ENCODE measurements at places on chromosomes 13 and 19.
A peak's percentile ranks its signal among the peaks of the same experiment; 100 is the strongest.

GRCh38 chr19:50882188-50882587 lies 8.9 kb downstream of the KLK2 start:
- no peak for DNase-seq

GRCh38 chr13:27868641-27869435 lies 51.0 kb upstream of the PDX1 start:
- DNase-seq: no peak

DNA sequence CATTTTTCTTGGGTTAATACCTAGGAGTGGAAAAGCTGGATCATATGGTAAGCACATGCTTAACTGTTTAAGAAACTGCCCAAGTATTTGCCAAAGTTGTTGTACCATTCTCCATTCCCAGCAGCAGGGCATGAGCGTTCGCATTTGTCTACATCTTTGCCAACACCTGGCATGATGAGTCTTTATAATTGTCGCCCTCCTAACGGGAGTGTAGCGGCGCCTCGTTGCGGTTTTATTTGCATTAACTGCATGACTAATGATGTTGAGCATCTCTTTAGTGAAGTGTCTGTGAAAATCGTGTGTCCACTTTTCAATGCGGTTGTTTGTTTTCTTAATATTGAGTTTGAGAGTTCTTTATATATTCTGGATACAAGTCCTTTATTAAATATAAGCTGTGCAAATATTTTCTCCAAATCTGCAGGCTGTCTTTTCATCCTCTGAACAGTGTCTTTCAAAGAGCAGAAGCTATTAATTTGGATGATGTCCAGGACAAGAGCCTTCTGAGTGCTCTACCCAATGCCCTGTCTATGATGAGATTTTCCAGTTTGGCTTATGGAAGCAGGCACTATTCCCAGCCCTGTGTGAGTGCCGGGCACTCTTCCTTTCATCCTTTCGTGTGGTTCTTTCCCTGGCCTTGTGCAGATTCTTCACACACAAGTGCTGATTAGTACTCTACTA lies 202.0 kb downstream of the FOXO1 start:
- no peak for DNase-seq

DNA sequence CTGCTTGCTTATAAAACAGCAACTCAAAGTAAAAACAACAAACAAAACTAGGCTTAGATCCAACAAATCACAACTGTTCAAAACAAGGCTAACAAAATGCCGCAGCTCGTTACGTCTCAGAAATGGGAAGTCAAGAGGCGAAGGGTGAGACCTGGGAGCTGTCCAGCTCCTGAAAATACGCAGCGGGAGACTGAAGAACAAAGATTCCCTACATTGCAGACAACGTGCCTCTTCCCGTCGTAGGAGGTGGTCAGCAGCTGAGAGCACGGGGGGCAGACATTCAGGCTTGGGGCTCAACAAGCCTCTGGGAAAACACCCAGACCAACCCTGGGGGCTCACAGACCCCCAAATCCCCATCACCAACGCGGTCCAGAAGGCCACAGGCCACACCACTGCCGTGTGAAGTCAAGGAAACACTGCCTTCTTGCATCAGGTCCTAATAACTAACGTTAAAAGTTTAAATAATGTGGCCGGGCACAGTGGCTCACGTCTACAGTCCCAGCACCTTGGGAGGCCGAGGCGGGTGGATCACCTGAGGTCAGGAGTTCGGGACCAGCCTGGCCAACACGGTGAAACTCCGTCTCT lies 13.5 kb downstream of the PLPP2 start:
- DNase-seq: no peak

DNA sequence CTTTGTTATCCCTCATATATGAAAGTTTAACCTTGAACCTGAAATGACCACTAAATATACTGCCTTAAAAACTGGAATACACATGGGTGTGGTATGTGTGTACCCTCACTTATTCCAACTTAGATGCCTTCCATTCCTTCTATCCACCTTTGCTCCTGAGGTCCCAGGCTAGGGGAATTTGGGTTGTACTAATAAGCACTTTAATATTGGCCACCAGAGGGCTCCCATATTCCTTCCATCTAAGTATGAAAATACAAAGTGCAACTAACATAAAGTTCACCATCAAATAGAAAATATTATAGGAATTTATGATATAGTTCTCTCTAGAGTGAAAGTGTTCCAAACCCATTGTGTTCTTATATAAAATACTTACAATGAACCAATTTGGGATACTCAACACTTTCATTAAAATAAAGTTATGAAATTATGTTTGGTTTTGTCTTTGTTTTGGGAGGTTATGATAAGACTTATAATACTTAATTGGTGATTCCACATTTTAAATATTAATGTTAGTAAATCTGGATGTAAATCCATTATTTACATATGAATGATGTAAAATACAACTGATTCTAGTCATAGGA lies 62.3 kb downstream of the ITGBL1 start:
- no peak for DNase-seq

GRCh38 chr13:113813749-113814434 lies 50.0 kb downstream of the GAS6 start:
- no peak for DNase-seq

- DNase-seq: no peak
Observed at GRCh38 chr19:3768015-3768747, 3.8 kb downstream of the RAX2 start.

GRCh38 chr19:52673014-52673413 lies 34.9 kb upstream of the ZNF83 start:
- no peak for DNase-seq

- DNase-seq: no peak
Observed at GRCh38 chr13:32209652-32210051, 105.5 kb downstream of the ZAR1L start.

DNA sequence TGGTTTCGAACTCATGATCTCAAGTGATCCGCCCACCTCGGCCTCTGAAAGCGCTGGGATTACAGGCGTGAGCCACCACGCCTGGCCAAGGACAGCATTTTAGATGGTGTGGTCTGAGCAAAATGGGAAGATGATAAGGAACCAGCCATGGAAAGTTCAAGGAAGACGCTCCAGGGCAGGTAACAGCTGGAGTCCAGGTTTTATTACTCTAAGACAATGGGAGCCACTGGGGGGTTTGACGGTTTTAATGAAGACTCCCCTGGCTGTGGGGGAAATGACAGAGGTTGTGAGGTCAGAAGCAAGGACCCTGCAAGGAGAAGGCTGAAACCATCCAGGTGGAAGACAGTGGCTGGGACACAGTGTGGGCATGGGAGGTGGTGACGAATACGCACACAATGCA lies 20.9 kb downstream of the PRKD2 start:
- DNase-seq: no peak

- no peak for DNase-seq
Observed at GRCh38 chr13:39296193-39296592, 257.9 kb downstream of the NHLRC3 start.

GRCh38 chr19:49387936-49388372 lies at the start of gene KASH5:
TSS of gene KASH5 (plus strand) at chr19:49388249. CDS start at chr19:49390884, 2,635 bp downstream.
- peak; percentile 64 for DNase-seq

DNA sequence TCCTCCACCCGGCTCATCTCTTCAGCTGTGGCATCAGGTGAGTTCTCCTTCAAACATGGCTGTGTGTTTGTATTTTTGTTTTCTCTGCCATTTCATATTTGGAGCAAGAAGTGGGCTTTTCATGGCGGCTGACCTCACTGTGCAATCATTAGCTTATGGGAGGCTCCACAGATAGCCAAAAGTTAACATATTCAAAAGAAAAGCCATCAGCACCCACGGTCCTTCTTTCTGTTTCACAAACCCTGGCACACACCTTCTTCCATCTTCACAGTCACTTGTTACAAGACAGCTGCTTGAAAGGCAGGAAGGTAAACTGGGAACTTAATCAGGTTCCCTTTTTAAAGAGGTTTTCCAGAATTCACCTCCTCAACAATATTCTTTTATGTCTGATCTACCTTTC lies 69.3 kb upstream of the ATP12A start:
- DNase-seq: no peak

DNA sequence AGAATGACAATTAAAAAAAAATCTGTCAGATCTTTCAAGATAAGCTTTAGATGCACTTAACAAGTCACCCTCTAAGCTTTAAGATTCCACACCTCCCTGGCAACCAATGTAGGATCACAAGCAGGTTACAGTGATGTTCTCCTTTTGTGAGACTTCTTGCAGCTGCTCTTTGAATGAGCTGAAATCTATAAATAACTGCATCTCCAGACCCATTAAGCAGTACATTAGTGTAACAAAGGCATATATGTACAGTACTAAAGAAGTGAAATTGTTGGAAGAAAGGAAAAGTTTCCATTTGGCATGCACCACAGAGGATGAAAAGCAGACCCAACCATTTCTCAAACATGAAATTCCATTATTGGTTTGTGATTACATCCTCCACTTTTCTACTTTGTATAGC lies 364.7 kb downstream of the ENOX1 start:
- DNase-seq: no peak

DNA sequence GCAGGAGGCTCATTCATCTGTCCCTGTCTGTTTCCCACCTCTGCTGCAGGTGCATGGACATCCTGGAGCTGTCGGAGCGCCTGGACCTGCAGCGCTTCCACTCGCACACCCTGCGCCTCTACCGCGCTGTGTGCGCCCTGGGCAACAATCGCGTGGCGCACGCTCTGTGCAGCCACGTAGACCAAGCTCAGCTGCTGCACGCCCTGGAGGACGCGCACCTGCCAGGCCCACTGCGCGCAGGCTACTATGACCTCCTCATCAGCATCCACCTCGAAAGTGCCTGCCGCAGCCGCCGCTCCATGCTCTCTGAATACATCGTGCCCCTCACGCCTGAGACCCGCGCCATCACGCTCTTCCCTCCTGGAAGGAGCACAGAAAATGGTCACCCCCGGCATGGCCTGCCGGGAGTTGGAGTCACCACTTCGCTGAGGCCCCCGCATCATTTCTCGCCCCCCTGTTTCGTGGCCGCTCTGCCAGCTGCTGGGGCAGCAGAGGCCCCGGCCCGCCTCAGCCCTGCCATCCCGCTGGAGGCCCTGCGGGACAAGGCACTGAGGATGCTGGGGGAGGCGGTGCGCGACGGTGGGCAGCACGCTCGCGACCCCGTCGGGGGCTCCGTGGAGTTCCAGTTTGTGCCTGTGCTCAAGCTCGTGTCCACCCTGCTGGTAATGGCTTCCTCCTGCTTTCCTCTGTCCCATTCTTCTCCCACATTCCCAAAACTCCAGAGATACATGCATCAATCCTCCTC lies 52.2 kb downstream of the RYR1 start:
- no peak for DNase-seq

DNA sequence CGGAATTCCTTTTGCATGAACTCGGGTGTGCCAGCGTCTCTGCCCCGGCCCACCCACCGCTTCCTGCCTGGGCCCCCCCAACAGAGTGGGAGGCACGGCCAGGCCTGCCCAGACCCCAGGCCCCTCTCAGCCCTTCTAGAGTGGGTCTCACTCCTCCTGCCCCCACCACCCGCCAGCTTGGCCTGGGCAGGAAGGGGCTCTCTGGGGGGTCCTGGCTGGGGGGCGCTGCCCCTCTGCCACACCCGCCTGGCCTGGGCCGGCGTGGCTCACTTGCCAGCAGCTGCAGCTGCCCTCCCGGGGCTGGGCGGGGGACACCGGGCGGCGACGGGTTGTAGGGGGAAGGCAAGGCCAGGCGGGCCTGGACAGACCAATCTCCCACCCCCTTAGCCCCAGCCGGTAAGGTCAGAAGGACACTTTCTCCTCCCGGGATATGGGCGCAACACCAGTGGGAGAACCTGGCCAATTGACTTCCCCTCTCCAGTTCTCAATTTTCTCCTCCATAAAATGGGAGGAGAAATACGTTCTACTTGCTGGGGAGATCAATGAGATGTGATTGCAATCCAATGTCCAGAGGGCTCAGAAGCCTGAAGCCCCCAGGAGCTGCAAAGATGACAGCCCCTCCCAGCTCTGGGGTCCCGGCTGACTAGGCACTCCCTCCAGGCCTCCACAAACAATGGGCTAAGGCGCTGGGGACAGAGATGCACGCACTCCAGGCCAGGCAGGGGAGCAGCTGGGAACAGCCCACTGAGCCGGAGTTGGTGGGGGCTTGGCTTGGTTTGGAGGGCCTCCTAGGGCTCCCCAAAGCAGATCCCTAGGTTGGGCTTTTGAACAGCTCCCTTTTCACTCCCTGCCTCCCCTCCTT lies 2.4 kb downstream of the CRLF1 start:
- no peak for DNase-seq

DNA sequence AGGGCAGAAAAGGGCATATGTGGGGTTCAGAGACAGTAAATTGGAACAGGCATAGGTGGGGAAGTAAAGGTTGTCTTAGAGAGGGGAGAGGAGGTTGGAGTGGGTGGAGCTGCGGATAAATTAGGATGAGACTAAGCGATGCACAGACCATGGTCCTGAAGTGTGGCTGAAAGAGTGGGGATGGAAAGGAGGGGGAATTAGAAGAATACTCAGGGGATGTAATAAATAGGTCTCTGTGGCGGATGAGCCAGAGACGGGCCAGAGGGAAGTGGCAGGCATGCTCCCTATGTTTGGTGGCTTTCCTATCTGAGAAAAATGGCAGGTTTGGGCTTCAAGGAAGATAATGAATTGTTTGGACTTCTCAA lies 123.4 kb downstream of the OLFM4 start:
- no peak for DNase-seq

GRCh38 chr19:52190487-52191293 lies 838 bp downstream of the PPP2R1A start:
- no peak for DNase-seq

- DNase-seq: no peak
Observed at GRCh38 chr19:30784850-30785457, 412.8 kb downstream of the ZNF536 start.

DNA sequence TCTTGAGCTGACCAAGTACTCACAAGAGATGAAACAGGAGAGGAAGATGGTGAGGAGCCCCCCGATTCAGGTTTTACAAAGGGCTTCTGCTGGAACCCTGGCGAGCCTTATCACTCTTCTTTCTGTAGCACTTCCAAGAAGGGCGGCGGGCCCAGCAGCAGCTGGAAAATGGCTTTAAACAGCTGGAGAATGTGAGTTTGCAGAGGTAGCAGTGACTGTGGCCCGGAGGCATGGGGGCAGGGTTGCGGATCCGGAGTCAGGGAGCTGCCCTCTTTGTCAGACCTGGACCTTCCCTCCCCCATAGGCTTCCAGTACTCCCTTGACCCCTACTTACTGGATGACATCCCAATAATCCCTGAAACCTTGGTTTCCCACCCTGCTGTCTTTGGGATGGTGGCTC lies 3.6 kb downstream of the TRIP10 start:
- no peak for DNase-seq

DNA sequence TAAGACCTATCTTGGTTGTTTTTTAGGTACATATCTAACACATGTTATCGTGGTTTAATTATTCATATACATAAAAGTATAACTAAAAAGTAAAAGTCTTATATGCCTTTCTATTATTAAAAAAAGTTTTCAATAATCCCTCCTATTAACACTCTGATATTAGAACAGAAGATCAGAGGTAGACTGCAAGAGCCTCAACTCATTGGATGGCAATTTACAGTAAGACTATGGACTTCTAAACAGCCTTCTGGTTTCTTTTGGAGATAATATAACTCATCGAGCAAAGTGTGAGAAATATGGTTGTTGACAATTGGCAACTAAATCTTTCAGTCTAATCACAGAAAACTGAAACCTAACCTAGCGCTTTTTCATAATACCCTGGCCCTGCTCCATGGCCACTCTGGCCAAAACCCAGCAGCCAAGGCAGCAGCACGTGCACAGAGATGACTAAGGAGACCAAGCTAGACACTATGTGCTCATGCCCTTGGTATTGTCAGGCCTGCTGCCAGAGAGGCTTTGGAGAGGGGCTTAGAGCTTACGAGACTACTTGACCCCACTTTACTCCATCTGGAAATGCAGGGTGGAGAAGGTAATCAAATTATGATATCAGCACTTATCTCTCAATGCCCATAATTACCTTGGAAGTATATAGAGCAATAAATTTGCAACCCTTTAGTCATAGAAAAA lies 40.6 kb upstream of the EEF1AKMT1 start:
- peak; percentile 67 for DNase-seq

All from left hindlimb (tissue), 1 donor.